ENCODE measurements at places on chromosomes 7 and 10.
A peak's percentile ranks its signal among the peaks of the same experiment; 100 is the strongest.

DNA sequence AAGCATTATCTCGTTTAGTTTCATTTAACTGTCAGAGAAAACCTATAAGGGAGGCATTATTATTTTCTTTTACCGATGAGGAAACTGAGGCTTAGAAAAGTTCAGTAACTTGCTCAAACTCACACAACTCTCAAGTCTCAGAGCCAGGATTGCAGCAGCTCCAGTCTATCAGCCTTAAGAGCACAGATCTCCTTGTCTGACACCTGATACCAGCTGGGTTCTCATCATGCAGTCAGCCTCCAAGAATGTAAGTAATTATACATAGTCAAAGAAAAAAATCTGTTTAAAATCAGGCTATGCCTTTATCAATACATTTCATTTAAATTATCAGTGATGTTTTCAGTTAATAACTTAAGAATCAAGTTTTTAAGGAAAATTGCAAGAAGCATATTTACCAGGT, 236.6 kb upstream of the TCF7L2 start:
- DNase-seq, result no peak

- DNase-seq, result no peak
Observed at GRCh38 chr7:133164498-133164897, 82.6 kb upstream of the CHCHD3 start.

DNA sequence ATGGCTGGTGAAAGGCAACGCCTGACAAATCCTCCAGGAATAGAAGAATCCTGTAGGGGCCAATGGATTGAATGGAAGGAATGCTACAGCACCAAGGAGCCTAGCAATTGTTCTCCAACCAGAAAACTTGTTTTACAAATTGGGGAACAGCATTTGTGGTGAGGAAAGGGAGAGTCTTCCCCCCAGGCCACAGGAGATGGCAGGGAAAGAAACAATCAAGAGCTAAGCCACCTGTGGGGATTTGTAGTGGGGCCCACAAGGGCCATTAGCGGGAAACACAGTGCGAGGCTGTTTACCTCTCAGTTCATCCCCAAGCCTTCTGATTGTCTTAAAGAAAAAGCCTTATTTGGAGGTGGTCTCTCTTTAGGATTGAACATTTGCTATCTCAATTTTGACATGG, 48.5 kb upstream of the KCNMA1 start:
- no peak for DNase-seq

GRCh38 chr7:101502466-101503098, 126.5 kb downstream of the MYL10 start:
- DNase-seq, result no peak

DNA sequence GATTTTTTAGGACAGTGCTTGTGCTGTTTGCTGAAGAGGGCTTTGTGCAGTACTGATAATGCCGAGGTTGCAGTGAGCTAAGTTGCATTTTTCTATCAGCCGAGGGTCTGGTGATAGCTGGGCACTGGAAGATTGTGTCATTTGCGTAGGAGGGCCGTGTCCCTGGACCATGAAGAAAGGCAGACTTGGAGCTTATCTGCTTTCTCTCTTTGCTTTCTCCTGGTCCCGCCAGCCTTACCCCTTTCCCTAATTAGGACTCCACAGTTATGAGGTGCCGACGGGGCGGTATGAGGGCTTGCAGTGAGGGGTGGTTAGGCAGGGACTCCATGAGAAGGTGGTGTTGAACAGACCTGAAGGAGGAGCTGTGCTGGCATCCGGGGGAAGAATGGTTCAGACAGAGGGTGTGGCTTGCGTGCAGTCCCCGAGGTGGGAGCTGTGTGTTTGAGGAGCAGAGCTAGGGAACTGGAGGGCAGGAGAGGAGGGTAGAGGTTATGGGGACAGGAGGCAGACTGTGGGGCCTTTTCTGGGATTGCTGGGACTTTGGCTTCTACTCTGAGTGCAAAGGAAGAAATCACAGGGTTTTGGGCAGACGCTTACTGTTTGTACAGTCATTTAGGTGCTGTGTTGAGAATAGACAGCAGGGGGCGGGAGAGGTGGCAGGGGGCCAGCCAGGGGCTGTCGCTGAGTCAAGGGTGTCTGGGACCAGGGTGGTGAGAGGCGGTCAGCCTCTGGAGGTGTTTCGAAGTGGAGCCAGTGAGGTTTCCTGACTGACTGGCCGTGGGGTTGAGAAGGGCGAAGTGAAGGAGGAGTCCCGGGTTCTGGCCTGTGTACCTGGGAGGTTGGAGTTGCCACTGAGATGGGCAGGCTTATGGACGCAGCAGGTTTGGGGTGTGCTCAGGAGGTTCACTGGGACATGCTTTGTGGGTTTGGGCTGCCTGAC, 43.4 kb downstream of the PRF1 start:
- DNase-seq, result peak; percentile 69

DNA sequence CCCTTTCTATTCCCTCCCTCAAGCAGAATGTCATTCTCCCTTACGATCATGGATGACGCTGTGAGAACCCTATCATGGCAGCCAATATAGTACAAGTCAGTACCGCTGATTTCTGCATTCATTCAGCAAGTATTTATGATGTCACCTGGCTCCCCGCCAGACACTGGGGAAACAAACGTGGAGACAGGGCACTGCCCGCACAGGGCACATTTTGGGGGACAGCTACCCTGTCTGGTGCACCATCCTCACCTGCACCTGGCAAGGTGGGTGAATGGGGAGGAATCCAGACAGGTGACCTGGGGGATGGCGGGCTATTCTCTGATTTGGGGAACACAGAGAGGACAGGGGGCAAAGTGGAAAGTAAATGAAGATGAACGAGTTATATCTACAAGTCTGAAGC, 28.4 kb downstream of the MKI67 start:
- no peak for DNase-seq

- DNase-seq, result no peak
Observed at GRCh38 chr7:101690061-101690460, 61.0 kb upstream of the MYL10 start.

DNA sequence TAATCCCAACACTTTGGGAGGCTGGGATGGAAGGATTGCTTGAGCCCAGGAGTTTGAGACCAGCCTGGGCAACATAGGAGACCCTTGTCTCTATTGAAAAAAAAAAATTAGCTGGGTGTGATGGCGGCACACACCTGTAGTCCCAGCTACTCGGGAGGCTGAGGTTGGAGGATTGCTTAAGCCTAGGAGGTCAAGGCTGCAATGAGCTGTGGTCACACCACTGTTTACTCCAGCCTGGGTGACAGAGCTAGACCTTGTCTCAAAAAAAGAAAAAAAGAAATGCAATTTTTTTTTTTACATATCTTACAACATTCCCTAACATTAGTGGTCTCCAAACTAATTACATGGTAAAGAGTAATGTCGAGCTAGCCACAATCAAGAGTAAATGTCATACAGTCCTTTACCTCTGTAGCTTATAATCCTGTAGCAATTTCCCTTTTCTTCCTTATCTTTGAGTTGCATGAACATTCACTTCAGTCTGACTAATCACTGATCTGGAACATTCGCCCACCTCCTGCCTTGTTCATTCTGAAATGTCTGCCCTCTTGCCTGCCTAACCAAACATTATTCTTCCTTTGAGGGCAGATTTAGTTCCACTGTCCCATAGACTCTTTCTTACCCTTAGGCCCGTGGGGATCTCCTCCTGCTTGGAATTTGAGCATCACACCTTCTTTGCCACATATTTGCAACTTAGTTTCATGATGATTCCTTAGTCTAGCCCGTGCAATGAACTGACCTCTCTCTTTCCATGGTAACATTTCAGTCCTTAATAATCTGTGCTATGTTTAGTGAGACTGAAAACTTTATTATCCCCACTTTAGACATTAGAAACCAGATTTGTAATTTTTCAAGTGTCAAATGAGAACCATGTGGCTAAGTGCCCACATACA, 4.8 kb upstream of the VCL start:
- no peak for DNase-seq

- DNase-seq, result no peak
Observed at GRCh38 chr7:117041007-117041406, 87.7 kb downstream of the ST7 start.

DNA sequence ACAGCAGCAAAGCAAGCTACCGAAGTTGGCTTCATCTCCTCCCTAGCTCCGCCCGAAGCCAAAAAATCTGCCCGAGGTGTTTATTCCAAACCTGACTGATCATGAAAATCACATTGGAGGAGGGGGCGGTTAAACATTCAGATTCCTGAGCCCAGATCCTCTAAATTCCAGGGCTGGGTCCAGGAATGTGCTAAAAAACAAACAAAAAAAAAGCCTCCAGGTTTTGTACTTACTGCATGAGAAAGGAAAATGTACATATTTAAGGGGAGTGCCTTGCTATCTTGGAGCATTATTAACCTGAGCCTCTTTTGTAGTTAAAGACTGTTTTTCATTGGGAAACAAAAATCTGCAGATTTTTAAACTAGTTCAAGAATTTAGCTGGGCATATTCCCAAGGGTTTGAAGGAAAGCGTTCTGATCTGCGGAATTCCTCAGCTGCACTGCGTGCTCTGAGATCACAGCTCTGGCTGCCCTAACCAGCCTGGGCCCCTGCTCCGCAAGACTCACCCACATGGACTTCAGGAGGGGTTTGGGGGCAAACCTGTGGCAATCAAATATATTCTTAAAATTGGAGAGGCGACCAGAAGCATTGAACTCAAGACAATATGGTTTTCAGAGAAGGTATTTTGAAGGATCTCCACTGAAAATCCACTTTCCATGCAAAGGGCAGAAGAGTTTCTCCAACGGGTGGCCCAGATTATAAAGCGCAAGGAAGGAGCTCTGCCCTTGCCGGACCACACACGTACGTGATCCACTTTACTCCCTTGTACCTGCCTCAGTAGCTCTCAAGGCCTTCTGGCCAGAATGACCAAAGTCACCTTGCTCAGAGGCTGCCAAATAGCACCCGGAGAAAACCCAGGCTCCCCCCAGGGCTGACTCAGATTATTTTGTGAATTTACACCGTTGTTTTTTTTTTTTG, 10.0 kb upstream of the TNS3 start:
- no peak for DNase-seq

GRCh38 chr10:2898509-2898860, 168.9 kb upstream of the PFKP start:
- no peak for DNase-seq

- DNase-seq, result no peak
Observed at GRCh38 chr7:157389951-157390730, 53.3 kb downstream of the DNAJB6 start.

GRCh38 chr7:25675789-25676474, 447.6 kb upstream of the NPVF start:
- DNase-seq, result no peak

- no peak for DNase-seq
Observed at GRCh38 chr10:123475466-123475865, 190.7 kb upstream of the GPR26 start.

DNA sequence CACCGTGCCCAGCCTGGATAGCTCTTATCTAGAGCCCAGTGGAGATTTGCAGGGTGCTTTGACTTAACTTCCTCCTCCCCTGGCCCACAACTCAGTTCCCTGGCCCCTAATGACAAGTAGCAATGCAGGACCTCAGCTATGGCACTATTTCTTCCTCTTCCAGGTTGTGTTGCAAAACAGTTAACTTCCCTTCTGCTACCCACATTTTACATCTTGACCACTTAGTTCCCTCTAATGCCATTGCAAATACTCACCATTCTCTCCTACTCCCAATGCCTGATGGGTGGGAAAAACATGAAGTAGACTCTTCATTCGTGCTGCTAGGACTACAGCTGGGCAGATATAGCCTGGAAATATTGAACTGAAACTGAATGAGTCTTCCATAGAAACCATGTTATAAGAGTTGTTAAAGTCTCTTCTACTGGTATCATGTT, 39.1 kb upstream of the FGL2 start:
- DNase-seq, result no peak

GRCh38 chr10:102065561-102066398, 631 bp downstream of the HPS6 start:
- no peak for DNase-seq

DNA sequence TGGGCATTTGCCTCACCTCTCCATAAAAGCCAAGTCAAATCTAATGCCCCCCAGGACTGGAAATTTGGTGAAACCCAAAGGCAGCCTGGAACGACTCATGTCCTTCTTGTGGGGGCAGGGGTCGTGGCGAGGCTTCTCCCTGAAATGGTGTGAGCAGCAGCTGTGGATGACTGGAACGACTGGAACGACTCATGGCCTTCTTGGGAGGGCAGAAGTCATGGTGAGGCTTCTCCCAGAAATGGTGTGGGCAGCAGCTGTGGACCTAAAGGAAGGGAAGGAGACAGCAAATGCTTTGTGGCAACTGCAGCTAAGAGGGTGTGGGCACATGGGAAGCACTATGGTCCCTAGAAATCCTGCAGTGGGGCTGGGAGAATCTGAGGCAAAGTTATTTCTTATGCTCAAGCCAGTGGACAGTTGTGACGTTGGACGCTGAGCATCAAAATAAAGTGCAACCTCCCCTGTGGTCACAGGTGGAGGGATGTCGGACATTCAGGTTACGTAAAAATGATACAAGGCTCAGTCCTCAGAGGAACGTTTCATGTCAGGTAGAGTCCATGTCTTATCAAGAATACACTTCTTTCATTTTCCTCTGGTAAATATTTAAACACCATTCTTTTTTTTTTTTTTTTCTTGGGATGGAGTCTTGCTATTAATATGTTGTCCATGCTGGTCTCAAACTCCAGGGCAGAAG, 107.0 kb upstream of the KIF5B start:
- no peak for DNase-seq

- DNase-seq, result no peak
Observed at GRCh38 chr7:126150278-126150958, 1102.3 kb downstream of the GRM8 start.
